ENCODE measurements at places on chromosomes 13 and 19. TPM values are rescaled to one million over a fixed set of nuclear protein-coding genes. Genes with fewer than 3 reads are reported as not detected.

DNA sequence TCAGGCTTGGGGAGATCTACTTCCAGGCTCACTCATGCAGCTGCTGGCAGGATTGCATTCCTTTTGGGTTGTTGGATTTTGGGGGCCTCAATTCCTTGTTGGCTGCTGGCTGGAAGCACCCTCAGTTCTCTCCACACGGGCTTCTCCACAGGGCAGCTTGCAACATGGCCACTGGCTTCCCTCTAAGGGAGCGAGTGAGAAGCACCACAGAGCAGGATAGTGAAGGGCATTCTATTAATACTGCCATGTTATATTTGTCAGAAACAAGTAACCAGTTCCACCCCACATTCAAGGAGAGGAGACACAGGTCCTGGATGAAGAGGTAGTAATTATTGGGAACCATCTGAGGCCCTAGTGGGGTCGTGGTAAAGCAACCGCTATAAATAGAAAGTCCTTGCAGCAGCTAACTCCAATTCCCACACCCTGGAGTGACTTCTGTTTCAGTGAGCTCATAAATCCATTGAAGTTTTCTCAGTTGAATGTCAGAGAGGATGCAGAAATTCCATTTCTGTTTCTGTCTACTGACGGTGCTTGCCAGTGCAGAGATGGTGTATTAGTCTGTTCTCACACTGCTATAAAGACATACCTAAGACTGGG is 558.9 kb downstream of the IRS2 start:
- DNase-seq: no peak

Gene KRTDAP
- not detected for total RNA-seq

DNA sequence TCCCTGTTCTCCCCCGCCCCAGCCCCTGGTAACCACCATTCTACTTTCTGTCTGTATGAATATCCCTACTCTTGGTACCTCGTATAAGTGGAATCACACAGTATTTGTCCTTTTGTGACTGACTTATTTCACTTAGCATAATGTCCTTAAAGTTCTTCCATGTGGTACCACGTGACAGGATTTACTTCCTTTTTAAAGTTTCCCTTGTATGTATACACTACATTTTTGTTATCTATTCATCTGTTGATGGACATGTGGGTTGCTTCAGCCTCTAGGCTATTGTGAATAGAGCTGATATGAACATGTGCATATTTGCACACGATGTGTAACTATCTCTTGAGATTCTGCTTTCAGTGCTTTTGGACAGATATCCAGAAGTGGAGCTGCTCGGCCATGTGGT is 59.6 kb upstream of the GJB6 start:
- no peak for DNase-seq

Gene GJA3
- total RNA-seq: 0.35 TPM

- no peak for DNase-seq
These were observed 549.3 kb downstream of the LIG4 start for GRCh38 chr13:107665926-107666458.

Data from activated T-cell treated with anti-CD3 and anti-CD28 coated beads, Interleukin-2, amount 50 U/mL, for 4 hours (primary cell).